Cortex of kidney (tissue), 1 donor: ENCODE measurements at places on chromosomes 2 and 18.

DNA sequence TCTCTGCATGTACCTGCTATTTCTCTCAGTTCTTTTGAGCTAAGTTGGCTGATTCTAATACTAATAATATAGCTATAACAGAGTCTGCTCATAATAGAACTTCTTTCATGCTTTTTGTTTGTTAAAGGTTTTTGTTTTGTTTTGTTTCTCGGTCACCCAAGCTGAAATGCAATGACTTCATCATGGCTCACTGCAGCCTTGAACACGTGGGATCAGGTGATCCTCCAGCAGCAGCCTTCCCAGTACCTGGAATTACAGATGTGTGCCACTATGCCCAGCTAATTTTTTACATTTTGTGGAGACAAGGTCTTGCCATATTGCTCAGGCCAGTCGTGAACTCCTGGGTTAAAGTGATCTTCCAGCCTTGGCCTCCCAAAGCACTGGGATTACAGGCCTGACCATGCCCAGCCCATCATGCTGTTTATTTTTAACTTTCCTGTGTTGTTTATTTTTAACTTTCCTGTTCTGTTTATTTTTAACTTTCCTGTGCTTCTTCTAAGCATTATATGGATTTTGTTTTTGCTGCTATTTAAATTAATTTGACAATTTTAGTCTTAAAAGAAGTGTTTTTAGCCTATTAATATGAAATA is 763.8 kb upstream of the CDH7 start:
- no peak for DNase-seq

- no peak for DNase-seq
These were observed 266.5 kb downstream of the NEDD4L start for GRCh38 chr18:58310517-58310916.

- DNase-seq, result no peak
These were observed 22.5 kb downstream of the CAVIN2 start for GRCh38 chr2:191824398-191824797.

- no peak for DNase-seq
These were observed 103.5 kb upstream of the CTDP1 start for GRCh38 chr18:79575891-79576685.

DNA sequence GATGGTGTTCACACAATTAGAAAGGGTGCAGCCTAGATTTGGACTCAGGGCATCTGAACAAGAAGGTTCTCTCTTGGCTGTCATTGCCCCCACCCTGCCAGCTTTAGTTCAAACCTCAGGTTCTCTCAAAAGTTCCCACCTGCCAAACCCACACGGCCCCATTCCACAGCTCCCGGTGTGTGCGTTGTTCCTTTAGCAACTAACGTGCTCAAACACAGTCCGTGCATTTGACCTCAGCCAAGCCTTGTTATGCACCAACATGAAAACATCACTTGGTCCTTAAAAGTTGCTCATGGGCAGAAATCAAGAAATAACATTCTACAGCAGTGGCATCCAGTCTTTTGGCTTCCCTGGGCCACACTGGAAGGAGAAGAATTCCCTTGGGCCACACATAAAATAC is 32.0 kb downstream of the LOXHD1 start:
- DNase-seq, result no peak

DNA sequence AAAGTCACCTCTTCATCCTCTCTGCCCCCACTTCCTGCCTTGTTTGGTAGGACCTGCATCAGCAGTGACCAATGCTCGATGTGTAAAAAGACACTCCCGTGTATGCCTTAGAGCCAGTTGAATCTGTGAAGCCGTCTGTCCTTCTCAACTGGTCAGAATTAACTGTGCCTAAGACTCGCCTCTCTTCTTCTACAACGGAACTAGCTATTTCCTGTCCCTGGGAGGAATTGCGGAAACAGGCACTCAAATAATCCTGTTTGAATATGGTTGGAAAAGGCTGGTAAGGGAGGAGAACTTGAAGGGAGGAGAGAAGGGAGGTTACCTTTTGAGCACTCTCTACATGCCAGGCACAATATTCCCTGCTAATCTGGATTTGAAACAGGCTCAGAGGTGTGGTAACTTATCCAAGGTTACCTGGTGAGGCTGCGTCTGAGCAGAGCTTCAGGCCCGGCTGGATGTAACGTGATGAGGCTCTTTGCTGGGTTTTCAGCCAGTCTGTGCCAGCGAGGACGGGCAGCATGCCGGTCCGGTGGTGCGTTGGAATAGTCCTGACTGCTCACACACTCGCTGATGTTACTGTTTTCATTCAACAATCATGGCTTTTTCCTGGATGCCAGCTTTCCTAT is 127.0 kb downstream of the FAM168B start:
- no peak for DNase-seq
